ENCODE measurements at places on chromosomes 4 and X. TPM values are rescaled to one million over a fixed set of nuclear protein-coding genes. Genes with fewer than 3 reads are reported as not detected.

The SSX4 gene
- polyA plus RNA-seq: not detected

The USP17L21 gene
- not detected for polyA plus RNA-seq

The TLR6 gene
- polyA plus RNA-seq: 0.88 TPM

The FAM47A gene
- polyA plus RNA-seq: not detected

The DCLK2 gene
- polyA plus RNA-seq: 0.04 TPM

The TRAM1L1 gene
- polyA plus RNA-seq: 1.5 TPM

The FHIP1A gene
- 13.4 TPM for polyA plus RNA-seq

The AFM gene
- polyA plus RNA-seq: 0.03 TPM

The SCRG1 gene
- not detected for polyA plus RNA-seq
